Renal cortical epithelial cell (primary cell): ENCODE measurements at places on chromosomes 5 and 9.

GRCh38 chr9:83425240-83425639 is 113.0 kb downstream of the FRMD3 start:
- peak; percentile 59 for DNase-seq

DNA sequence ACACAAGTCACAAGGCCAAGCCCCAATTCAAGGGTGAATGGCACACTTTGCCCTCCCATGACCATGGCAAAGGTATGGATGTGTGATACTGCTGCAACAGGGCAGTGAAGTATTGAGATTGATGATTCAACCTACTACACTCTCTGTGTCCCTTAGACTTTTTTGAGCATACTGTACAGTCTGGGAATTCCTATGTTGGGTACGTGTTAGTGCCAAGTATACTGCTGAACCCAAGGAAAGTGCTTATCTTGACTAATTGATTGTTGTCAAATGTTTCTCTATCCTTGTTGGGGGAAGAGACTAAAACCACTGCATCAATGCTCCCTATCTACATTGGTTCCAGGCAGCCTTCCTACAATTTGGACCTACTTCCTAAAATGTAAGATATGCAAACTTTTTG is 93.7 kb downstream of the NDFIP1 start:
- DNase-seq: no peak

- DNase-seq: no peak
Observed at GRCh38 chr5:35149041-35149440, 81.2 kb downstream of the PRLR start.

DNA sequence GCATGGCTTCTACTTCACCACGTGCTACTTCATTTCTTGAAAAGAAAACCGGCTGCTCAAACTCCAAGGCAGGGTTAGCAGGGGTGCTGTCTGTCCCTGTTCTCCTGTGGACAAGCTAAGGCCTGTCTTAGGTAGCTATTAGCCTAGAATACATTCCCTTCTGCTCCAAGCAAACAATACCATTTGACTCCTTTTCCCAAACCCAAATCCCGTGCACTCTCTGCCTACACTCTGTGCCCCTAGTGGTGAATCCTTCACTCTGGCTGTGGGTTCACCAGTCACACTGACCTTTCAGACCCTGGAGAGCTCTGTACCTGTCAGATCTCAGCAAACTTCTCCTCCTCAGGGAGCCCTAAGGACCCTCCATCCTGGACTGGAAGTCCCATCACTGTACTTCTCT is 211.6 kb downstream of the SLIT3 start:
- DNase-seq: no peak

- DNase-seq: peak; percentile 74
Observed at GRCh38 chr5:150143350-150144245, 12.0 kb downstream of the PDGFRB start.
